GM04503 (cell line): ENCODE measurements at places on chromosomes 16 and 17.

DNA sequence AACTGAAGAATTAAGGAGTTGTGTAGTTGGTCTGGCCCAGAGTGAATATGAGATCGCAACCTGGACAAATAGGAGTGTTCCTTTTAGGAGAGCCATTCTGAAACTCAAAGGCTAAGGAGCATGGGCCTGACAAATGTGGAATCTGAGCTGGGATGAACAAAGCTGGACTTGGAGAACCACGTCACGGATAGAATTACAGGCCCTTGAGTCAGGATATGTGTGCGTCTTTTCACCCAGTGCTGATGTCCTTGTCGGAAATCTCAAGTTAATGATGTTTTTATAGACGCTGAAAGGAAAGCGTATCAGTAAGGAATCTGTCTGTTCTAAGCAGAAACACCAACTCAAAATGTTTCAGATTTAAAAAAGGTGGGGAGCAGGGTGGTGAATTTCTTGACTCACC, 173.8 kb upstream of the ZKSCAN2 start:
- no peak for DNase-seq

DNA sequence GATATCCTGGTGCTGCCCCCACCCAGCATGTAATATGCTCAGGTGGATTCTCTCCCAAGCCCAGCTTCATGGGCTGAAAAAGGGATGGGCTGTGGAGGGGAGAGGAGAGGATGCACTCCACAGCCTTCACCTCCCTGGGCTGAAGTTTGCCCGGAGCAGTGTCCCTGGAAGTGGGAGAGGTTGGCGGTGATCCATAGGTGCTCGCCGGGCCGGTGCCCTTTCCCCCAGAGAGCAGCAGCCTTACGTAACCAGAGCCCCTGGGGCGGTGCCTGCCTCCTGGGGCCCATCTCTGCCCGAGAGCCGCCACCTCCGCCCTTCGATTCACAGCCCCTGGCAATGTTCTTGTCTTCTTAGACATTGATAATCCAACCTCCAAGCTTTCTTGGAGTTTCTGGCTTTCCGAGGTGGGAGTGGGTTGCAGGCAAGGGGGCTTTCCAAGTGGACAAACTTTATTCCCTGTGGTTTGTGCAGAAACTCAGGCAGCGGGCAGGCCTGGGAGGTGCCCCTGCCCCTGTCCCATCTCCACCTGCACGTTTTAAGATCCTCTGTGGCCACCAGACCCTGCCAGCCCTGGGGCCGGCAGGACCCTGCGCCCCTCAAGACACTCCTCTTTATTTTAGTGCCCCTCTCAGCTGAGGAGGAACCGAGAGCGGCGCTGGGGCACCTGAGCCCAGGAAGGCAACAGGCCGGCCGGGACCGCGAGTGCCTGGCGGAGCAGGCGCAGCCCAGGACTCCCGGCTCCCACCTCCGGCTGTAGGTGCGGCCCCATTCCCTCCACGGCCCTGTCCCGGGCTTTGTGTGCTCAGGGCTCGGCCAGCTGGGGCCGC, 3.1 kb upstream of the WDR90 start:
- DNase-seq, result no peak

GRCh38 chr16:27458258-27458657, 56.3 kb downstream of the IL21R start:
- no peak for DNase-seq

- DNase-seq, result no peak
Observed at GRCh38 chr17:29566473-29567303, at the start of gene ABHD15. Gene ABHD15 (minus strand): TSS chr17:29567037. CDS start chr17:29566966, 71 bp downstream.

- no peak for DNase-seq
Observed at GRCh38 chr16:75206749-75207451, at the start of gene CTRB2. Gene CTRB2 (minus strand): TSS chr16:75207161. CDS start chr16:75207141, 20 bp downstream.

DNA sequence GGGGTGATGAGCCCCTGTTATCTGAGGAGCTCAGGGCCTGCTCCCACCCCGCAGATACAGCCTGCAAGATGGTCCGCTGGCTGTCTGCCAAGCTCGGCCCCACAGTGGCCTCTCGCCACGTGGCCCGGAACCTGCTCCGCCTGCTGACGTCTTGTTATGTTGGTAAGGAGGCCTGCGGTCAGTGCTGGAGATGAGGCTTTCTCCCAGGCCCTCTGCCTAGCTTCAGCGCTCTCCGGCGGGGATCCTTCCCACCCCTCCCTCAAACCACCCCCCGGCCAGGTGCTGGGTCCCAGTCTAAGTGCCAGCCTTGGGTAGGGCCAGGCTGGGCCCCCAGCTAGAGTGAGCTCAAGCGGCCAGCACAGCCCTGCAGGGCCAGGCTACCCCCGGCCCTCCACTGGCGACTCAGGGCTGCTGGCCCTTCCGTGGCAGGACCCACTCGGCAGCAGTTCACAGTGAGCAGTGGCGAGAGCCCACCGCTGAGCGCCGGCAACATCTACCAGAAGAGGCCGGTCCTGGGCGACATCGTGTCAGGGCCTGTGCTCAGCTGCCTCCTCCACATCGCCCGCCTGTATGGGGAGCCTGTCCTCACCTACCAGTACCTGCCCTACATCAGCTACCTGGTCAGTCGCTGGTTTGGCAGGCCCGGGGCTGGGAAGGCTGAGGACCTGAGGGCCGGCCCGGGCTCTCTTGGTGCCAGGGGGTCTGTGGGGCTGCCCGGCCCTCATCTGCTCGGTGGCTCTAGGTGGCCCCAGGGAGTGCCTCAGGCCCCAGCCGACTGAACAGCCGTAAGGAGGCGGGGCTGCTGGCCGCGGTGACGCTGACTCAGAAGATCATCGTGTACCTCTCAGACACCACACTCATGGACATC, 6.1 kb downstream of the WDR81 start:
- no peak for DNase-seq

GRCh38 chr16:46627746-46628145, 6.6 kb upstream of the SHCBP1 start:
- DNase-seq, result no peak

- no peak for DNase-seq
Observed at GRCh38 chr17:2705263-2705662, 6.3 kb downstream of the CLUH start.

DNA sequence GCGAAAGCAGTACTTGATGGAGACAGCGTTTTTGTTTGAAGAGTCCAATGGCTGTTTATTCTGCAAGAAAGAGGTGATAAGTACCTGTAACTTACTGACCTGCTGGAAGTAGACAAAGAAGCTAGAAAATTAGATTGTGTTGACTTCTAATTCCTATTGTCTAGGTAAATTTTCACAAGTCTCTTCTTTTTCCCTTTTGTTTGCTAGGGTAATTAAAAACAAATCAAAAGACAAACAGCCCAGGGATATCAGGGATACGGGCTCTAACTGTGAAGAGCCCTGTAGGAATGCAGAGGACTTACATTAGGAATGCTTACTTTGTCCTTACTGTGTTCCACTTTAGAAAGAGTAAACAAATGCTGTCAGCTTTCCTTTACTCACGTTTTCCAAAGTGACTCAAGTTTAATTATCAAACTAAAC, 7.0 kb downstream of the PSME3IP1 start:
- DNase-seq, result no peak

- DNase-seq, result no peak
Observed at GRCh38 chr16:53784291-53784690, 80.3 kb downstream of the FTO start.

DNA sequence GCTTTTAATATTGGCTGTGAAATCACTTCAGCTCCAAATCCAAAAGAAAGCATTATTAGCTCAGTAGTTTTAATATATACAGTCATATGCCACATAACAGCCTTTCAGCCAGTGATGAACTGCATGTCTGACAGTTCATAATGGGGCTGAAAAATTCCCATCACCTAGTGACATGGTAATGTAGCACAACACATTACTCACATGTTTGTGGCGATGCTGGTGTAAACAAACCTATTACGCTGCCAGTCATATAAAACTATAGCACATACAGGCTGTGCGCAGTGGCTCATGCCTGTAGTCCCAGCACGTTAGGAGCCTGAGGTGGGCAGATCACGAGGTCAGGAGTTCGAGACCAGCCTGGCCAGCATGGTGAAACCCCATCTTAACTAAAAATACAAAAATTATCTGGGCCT, 92.2 kb downstream of the TUBD1 start:
- DNase-seq, result no peak

DNA sequence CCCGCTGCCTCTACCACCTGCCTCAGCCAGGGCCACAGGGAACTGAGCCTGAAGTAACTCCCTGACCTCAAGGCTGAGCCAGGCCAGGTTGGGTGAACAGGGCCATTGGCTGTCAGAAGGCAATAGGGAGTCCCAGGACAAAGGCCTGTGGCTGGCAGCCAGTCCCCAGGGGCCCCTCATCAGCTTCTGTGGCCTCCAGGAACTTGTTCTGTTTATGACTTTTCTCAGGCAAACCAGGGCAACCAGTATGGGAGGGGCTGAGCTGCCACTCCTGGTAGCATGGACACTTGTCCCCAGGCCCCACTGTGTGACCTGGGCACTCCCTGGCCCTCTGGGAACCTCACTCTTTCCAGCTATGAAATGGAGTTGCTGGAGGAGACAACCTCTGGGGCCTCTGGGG, 40.1 kb downstream of the CPNE2 start:
- no peak for DNase-seq

- no peak for DNase-seq
Observed at GRCh38 chr17:81036197-81036941, 1.4 kb downstream of the BAIAP2 start.

DNA sequence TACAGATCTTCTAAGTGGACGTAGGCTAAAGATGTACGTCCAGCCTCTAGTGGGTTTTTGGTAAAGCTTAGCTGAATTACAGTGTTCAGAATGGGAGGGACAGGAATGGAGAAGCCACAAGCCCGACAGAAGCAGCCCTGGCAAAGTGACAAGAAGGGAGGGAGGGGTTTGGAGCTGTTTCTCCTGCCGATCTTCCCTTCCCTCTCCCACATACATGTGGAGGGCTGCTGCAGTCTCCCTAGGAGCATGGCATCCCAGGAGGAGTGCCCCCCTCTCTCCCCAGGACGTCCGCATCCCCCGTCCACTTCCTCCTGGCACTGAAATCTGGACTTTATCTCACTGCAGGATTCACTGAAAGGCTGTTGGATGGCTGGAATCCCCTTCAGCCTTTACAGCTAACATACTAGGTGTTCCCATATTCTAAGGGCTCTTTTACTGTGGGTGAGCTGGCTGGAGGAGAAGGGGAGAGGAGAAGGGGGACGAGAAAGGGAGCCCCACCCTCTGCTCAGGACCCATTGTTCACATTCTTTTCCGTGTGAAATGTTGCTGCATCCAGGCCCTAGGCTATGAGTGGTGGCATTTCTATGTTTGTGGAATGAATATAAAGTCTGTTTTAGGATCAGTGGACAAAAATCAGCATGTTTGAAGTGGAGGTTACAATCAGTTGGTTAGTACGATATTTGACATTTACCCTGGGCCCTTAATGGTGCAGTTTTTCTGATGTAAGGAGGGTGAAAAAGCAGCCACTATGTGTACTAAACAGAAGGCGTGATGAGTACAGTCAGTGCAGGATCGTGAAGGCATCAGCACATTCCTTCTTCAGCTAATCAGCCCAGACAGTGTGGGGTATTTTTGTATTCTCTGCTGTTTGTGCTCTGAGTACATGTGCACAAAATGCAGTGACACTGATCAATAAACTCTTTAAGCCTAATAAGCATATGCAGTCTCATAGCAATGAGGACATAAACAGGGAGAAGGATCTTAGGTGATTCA, 94.6 kb downstream of the SPECC1 start:
- DNase-seq, result no peak

- no peak for DNase-seq
Observed at GRCh38 chr17:1122533-1123392, 57.0 kb downstream of the ABR start.

- no peak for DNase-seq
Observed at GRCh38 chr17:41339571-41340172, 11.0 kb downstream of the KRT33A start.

DNA sequence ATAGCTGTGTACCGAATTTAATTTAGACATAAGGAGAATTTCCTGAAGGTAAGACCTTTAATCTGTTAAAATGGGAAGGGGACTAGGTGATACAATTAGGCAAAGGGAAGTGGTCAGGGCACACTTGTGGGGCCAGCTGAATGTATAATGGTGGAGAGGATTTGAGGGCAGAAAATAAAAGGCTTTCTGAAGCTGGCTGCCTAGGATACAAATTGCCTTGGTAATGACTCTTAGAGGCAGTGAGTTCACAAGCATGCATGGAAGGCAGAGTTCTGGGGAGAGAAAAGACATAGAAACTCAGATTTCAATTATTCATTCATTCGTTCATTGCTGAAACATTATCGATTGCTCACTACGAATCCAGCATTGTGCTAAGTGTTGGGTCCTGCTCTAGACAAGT, 12.4 kb upstream of the NFAT5 start:
- no peak for DNase-seq

DNA sequence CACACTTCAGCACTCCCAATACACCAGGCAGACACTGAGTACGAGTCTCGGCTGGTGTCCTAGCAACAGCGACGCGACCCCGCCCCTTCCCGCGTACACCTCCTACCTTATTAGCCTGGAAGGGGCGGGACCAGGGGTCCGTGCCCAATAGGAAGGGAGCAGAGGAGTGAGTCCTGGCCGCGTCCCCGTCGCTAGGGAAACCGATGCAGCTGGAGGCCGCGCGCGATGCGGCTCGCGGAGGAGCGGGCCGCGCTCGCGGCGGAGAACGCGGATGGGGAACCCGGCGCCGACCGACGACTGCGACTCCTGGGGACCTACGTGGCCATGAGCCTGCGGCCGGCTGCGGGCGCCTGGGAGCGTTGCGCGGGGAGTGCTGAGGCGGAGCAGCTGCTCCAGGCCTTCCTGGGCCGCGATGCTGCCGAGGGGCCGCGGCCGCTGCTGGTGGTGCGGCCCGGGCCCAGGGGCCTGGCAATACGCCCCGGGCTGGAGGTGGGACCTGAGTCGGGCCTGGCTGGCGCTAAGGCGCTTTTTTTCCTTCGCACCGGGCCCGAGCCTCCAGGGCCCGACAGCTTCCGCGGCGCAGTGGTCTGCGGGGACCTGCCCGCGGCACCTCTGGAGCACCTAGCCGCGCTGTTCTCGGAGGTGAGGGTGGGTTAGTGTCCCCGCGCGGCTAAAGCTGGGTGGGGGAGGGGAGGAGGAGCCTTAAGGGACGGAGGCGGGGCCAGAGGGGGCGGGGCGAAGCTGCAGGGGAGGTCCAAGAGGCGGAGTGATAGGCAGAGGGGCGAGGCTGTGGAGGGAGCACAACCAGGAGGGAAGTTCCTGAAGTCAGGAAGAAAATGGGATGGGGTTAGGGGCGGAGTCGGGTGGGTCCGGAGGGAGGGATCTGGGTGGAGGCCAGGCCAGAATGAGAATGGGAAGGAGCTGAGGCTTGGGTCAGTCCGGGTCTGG, at the start of gene DNAH9:
Gene DNAH9, plus strand, starts transcription at position 197 of the 948 bp plus-strand sequence. Its CDS starts 29 bp downstream, at position 226.
- no peak for DNase-seq

DNA sequence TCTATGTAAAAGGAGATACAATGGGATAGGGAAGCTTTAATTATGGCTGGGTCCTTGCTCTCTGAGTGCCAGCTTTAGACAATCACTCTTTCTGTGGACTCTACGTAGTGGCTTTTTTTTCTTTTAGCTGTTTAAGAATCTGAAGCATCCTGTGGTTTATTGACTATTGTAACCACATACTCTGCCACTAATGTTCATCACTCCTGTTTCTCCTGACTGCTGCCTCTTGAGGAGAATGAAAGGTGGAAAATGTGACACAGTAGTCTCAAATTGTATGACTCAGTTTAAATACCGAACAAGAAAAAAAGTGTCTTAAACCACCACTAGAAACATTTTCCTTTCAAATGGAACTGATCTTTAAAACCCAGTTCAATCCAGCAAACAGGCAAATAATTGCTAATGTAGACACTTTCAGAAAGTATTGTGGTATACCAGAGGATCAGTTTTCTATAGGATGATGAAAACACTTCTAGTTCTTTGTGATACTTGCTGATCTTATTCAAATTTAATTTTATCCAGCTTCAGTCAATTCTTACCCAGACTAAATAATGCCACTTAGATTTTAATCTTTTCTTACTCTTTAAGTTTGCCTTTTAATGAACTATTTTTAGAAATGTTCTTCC, 302.7 kb upstream of the PMFBP1 start:
- DNase-seq, result peak; percentile 74
